Smooth muscle cell of trachea (primary cell): ENCODE measurements at places on chromosomes 3 and 15. TPM values are rescaled to one million over a fixed set of nuclear protein-coding genes. Genes with fewer than 3 reads are reported as not detected.

GOLGA8J gene
- not detected in 2 replicates for total RNA-seq

NRG4 gene
- total RNA-seq = 0.15 TPM in 1 of 2 replicates, not detected in the other

SIDT1 gene
- not detected in 2 replicates for total RNA-seq

CCNDBP1 gene
- 77.4 and 124 TPM in 2 replicates for total RNA-seq
